Activated CD8-positive, alpha-beta memory T cell treated with anti-CD3 and anti-CD28 coated beads for 24 hours (primary cell): ENCODE measurements at places on chromosomes 5 and 9.

GRCh38 chr9:77210116-77210515 lies 32.8 kb downstream of the VPS13A start:
- no peak for DNase-seq

DNA sequence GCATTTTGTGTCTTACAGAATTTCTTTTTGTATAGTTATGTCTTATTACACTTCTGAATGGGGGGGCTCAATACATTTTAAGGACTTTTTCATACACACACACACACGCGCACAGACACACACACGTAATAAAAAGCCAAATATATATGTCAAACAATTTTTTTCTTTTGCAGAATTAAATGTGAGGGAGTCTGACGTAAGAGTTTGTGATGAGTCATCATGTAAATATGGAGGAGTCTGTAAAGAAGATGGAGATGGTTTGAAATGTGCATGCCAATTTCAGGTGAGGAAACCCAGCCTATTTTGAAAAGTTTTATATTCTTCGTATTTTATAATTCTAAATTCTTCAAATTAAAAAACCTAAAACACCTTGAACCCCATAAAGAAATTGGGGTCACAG lies 25.6 kb downstream of the TMEFF1 start:
- DNase-seq: no peak

DNA sequence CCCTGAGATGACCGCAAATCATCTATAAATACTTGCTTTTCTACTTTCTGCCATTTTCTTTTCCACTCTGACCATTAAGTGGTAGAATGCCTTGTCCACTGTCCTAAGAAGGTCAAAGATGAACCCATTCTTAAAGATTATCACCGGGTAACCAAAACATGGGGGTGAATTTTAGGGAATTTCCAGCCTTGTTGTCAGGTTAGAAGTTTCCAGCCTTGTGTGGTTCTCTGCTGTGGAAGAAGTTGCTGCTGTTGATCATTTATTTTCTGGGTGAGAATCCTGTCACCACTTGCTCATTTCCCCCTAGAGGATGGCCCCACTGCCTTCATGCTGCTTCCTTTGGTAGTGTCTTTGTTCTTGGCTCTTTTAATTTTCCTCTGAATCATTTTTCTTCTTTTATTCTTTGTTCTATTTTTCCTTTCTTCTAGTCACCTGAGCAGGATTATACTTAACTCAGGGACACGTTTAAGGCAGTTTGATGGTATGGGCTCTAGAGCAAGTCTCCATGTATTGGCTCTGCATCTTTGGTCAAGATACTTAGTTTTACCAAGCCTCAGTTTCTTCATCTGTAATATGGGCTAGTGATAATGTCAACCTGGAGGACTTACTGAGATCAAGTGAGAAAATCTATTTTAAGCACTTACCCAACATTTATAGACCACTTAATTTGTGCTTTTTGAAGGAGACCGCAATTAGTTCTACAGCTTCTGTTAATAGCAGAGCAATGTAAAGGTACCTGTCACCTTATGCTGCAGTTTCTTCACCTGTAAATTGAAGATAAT lies 266.2 kb downstream of the ARHGAP26 start:
- no peak for DNase-seq

- no peak for DNase-seq
Observed at GRCh38 chr5:160363211-160363610, 7.2 kb downstream of the C1QTNF2 start.

DNA sequence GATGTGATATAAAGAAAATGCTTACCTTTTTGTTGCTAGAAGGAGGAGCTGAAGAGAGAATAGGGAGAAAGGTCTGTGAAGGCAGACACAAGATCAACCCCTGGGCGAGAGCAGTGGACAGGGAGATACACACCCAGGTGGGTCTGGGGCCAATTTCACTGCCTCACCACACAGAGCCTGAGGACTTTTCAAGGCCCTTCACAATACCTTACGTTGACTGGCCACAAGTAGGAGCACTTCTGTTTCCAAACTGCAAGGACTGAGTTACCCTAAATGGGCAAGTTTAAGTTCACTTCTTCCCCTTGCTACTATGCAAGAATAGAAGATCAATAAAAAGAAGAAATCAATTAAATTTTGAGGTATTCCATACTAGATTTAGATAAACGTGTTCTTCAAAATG lies 174.5 kb upstream of the SLC12A2 start:
- no peak for DNase-seq

- peak; percentile 32 for DNase-seq
Observed at GRCh38 chr9:107358986-107359385, 75.9 kb downstream of the RAD23B start.

DNA sequence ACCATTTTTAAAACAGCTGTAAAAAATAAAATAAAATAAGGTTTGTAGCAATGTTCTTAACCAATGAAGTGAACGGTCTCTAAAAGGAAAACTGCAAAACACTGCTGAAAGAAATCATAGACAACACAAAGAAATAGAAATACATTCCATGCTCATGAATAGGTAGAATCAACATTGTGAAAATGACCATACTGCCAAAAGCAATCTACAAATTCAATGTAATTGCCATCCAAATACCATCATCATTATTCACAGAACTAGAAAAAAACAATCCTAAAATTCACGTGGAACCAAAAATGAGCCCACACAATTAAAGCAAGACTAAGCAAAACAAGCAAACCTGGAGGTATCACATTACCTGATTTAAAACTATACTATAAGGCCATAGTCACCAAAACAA lies 67.6 kb upstream of the RGMB start:
- no peak for DNase-seq

GRCh38 chr9:134088063-134088725 lies 20.4 kb upstream of the BRD3 start:
- DNase-seq: no peak

GRCh38 chr9:83649515-83649914 lies 26.6 kb downstream of the IDNK start:
- no peak for DNase-seq

DNA sequence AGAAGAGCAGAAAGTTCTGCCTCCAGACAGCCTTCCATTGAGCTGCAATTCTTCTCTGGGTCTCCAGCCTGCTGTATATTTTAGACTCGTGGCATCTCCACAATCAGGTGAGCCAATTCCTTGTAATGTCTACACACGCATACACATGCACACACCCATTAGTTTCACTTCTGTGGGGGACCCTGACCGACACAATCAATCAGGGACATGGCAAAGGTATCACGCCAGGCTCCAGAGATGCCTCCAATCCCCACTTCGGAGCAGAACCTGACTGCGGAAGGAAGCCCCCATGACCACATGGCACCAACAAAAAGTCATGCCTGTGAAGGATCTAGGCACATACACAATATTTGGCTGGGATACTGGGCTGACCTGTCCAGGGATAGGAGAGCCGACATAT lies 21.4 kb downstream of the SEMA4D start:
- DNase-seq: peak; percentile 72

- DNase-seq: no peak
Observed at GRCh38 chr5:24188216-24188925, 456.4 kb downstream of the CDH10 start.
